ENCODE measurements at places on chromosomes 13 and 19.

- DNase-seq: no peak
Measured at GRCh38 chr19:15584095-15584494, 30.9 kb upstream of the CYP4F8 start.

DNA sequence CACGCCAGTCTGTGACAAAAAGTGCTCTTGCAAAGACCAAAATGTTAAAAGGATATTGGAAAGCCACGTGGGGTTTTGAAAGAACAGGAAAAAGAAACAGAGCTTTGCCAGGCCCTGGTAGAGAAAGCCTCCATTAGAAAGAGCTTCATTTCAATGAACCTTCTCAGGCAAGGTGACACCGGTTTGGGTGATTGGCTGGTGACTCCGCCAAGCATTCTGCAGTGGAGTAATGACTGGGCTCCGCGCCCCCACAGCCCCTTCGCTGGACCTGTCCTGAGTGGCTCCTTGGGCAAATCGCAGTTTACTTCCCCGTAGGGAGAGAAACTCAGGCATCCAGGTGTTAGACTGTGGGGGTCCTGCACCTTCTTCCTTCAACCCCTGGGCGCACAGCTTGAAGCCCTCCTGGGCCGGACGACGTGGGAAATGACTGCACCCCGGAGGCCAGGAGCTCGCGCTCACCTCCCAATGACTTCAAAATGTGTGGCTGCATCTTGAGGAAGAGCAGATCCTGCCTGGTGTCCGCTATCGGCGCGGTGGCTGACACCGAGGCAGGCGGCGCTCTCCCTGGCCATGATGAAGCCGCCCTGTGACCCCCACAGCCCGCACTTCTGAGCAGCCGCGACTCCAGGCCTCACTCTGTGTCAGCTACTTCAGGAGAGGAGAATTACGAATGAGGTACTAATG lies 444.6 kb upstream of the SGCG start:
- no peak for DNase-seq

GRCh38 chr13:48973845-48974431 lies 1.8 kb upstream of the FNDC3A start:
- no peak for DNase-seq

GRCh38 chr19:53462861-53463260 lies 4.7 kb upstream of the ZNF813 start:
- DNase-seq: no peak
